Eye (tissue), 1 donor: ENCODE measurements at places on chromosomes 3 and 15.

GRCh38 chr3:149009732-149010131 lies 18.4 kb downstream of the GYG1 start:
- DNase-seq: no peak

DNA sequence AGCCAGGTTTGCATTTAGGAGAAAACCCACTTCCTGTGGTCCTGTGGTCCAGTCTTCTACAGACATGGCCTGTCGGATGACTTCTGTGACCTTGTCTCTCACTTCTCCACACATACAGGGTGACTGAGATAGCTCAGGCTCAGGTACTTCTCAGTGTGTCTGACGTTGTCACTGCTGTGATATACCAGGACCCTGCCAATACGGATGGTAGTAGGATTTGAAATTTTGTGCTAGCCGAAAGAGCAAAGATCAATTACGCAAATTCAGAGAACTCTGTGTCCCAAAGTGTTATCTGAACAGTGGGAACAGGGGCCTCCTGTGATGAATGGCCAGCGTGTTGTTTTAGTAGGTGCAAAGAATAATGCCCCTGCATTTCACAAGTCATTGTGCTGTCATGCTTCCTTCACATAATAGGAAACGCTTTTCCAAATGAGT lies 128.9 kb downstream of the MCTP2 start:
- DNase-seq: no peak

GRCh38 chr3:171183042-171183441 lies 156.5 kb upstream of the SLC2A2 start:
- no peak for DNase-seq

DNA sequence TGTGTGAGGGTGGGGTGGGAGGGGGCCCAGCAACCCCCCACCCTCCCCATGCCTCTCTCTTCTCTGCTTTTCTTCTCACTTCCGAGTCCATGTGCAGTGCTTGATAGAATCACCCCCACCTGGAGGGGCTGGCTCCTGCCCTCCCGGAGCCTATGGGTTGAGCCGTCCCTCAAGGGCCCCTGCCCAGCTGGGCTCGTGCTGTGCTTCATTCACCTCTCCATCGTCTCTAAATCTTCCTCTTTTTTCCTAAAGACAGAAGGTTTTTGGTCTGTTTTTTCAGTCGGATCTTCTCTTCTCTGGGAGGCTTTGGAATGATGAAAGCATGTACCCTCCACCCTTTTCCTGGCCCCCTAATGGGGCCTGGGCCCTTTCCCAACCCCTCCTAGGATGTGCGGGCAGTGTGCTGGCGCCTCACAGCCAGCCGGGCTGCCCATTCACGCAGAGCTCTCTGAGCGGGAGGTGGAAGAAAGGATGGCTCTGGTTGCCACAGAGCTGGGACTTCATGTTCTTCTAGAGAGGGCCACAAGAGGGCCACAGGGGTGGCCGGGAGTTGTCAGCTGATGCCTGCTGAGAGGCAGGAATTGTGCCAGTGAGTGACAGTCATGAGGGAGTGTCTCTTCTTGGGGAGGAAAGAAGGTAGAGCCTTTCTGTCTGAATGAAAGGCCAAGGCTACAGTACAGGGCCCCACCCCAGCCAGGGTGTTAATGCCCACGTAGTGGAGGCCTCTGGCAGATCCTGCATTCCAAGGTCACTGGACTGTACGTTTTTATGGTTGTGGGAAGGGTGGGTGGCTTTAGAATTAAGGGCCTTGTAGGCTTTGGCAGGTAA lies 8.1 kb downstream of the FAM131A start:
- DNase-seq: peak; percentile 83

- DNase-seq: no peak
These were observed 66.3 kb downstream of the STAG1 start for GRCh38 chr3:136685882-136686281.

GRCh38 chr15:46077220-46077619 lies 442.4 kb downstream of the SQOR start:
- DNase-seq: no peak

DNA sequence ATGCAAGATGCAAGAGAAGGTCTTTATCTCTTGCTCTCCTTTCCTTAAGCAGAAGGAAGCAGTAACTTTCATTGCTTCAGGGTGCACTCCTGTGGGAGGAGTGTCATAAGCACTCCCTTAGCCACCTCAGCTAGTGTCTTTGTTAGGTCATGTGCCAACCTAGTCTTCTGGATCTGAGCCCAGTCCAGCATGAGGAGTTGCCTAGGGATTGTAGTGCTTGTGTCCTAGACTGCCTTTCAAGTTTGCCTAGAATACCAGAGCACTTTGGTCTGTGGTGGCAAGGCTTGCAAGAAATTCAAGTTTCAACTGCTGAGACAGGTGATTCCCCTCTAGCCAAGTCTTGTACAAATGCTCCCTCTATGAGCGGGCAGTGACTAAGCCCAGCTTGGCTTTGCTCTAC lies 633.6 kb downstream of the ZNF385D start:
- DNase-seq: no peak

- DNase-seq: no peak
These were observed 220.1 kb upstream of the RORA start for GRCh38 chr15:61449186-61449702.

GRCh38 chr3:45261333-45262110 lies 35.4 kb upstream of the TMEM158 start:
- no peak for DNase-seq

DNA sequence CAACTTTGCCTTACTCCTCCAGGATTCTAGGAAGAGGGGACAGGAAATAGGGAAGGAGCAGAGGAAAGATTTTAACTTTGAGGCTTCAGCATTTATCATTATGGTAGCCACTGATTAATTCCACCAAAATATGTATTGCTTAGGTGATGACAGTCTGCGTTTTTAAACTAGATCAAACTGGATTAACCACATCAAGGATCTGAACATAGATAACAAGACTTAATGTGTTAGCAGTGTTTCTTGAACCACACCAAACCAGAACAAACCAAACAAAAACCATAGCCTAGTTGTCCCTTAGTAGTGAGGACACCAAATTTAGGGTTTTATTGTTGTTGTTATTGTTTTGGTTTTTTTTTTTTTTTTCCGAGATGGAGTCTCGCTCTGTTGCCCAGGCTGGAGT lies 113.5 kb upstream of the LMOD3 start:
- DNase-seq: no peak

- no peak for DNase-seq
These were observed 17.6 kb downstream of the P2RY12 start for GRCh38 chr3:151366993-151367392.

- no peak for DNase-seq
These were observed 79.1 kb upstream of the FOXB1 start for GRCh38 chr15:59924812-59925522.
